ENCODE measurements at places on chromosomes 2 and 18.

- peak; percentile 67 for DNase-seq
These were observed 35.4 kb downstream of the SFXN5 start for GRCh38 chr2:73035899-73036711.

GRCh38 chr2:177628831-177629230 lies 236.3 kb downstream of the AGPS start:
- no peak for DNase-seq

GRCh38 chr2:186718903-186719302 lies 25.0 kb downstream of the FAM171B start:
- no peak for DNase-seq

DNA sequence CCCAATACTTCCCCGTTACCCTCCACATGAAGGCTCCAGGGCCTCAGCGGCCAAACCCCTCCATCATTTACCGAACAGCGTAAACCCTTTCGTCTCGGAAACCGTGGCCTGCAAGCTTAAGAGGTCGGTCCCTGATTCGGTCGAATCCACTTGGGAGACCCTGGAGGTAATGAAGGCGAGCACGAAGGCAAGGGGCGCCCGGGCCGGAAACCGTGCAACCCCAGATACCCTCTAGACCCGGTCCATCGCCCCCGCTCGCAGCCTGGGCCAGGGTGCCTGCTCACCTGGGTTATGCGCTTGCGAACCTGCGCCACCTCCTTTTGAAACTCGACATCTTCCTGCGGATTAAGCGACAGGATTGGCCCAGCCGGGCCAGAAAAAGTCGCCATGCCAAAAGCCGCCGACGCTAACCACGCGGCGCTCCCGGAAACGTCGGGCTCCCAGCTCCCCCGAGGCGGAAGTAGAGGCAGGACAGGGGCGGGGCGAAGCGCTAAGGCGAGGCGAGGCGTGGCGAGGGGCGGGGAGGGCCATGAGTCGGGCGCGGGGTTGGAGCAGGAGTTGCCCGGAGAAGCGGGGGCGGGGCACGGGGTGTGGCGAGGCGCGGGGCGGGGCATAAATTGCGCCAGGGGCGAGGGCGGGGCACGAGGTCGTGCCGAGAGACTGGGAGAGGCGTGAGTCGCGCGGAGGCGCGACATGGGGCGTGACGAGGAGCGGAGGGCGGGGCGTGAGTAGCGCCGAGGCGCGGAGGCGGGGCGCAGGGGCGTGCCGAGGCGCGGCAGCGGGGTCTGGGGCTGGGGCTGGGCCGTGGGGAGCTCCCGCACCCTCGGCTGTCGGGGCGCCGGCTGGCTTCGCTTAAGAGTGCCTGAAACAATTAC lies at the start of gene NIFK:
NIFK (minus strand) TSS at position 414 of the 875 bp plus-strand sequence; CDS start at position 389, 25 bp downstream.
- DNase-seq = peak; percentile 93

DNA sequence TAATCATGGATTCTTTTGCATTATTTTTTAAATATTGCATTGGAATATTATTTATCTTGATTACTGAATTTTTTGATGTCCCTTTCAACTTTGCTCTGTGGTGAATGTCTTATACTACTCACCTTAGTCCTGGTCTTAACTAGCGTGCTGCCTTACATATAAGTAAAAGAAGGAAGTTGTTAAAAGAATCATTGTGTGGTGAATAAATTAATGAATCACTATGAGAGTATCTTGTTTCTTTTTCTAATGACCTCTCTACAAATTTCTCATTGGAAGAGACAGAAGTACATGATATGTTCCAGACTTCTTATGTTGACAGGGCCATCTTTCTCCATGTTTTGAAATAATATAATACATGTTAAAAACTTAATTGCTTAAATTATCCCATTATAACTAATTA lies 432.6 kb upstream of the MMADHC start:
- DNase-seq = no peak

- no peak for DNase-seq
These were observed 10.4 kb downstream of the COLEC11 start for GRCh38 chr2:3604991-3605961.

DNA sequence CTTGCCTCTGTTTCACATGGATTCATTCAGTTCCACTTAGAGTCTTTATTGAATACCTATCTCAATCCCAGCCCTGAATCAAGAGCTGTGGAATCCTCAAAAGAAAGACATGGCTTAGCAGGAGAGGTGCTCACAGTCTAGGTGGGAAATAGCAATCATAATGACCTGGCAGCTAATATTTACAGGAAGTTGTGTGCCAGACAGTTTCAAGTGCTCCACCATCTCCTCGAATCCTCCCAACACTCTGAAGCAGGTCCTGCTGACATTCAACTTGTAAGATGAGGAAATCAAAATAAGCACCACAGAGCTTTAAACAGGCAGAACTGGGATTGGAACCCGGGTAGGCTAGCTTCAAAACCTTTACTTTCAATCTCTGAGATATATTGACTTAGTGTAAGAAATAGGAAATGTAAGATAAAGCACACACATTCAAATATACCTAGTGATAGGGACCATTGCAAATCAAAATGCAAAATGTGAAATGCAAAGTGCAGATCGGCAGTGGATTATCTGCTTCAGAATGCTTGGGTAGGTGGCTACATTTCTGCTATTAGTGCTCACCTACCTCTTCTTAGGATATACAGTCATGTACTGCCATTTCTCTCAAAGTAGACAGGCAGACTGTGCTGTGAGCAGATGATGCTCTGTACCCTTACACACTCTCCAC lies 182.0 kb downstream of the PRKCE start:
- no peak for DNase-seq

DNA sequence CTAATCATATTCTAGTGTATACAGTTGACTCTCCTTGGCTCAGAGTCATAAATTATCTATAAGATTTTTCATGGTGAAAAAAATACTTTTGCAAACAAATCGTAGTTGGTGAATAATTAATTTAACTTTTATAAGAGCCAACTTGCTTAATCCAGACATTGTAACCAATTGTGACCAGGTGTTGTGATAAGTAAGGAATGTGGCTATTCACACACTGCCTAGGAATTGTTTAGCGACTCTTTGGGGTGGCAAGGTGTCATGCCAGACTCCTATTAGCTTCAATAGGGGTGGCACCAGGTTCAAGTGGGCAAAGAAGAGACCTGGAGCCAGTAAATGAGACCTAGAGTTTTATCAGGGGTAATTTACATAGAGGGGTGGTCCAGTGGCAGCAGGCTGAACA lies 344.7 kb upstream of the PKDCC start:
- DNase-seq = no peak

DNA sequence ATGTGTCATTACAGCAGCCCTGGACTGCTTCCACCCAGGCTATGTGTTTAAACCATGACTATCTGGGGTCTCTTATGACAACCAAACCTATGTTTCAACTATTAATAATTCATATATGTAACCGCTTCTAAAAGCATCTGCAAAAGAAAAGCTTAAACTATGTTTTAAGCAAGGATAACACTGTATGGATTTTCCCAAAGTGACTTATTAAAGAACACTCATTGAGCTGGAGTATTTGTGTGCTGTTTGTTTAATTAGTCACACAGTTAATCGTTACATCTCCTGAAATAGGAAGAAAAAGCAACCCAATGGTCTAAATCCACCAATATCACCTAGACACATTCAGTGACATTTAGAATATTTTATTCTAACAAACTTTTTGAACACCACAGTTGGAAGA lies 51.3 kb downstream of the TMEM163 start:
- no peak for DNase-seq

DNA sequence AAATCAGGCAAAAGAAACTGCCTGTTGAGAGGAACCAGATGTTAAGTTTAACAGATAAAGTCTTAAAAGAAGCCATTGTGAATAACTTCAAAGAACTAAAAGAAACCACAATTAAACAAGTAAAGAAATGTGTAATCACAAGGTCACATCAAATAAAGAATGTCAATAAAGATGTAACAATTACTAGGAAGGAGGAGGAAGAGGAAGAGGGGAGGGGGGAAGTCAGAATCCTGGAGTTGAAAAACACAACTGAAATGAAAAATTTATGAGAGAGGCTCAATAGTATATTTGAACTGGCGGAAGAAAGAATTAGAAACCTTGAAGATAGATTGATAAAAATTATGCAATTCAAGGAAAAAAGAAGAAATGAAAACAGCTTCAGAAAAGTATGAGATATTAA lies 88.4 kb upstream of the CRIM1 start:
- no peak for DNase-seq

- DNase-seq = no peak
These were observed 152.2 kb downstream of the DAW1 start for GRCh38 chr2:228023619-228024018.

- no peak for DNase-seq
These were observed 81.1 kb downstream of the RAPH1 start for GRCh38 chr2:203453858-203454451.

Measured in ELF-1 (cell line).